ENCODE measurements at places on chromosomes 1 and 21.
A peak's percentile ranks its signal among the peaks of the same experiment; 100 is the strongest.

DNA sequence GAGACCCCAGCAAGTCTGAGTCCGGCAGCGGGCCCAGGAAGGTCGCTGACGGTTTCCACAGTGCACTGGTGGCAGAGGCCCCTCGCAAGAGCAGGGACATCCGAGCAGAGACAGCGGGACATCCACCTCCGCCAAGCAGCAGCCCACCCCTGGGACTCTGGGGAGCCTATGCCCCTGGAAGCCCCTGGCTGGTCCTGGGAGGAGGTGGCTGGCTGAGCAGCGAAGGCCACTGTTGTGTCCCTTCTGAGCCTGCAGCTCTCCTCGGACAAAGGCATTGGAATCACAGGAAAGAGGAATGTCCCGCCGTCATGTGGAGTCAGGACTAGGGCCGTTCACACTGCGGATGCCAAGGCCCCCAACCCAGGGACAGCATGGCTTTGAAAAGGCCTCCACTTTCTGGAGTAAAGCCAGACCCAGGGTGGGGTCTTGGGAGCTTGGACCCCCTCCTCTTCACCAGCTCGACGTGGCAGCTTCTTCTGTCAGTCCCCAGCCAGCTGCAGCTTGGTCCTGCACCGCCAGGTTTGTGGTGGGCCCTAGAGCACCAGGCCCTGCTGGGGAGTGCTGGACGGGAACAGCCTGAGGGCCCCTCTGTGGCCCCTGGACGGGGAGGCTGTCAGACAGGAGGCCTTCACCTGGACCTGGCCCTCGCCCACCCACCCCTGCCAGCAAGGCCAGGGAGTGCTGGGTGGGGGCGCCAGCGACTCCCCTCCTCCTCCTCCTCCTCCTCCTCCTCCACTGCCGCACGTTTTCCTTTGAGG is 1.4 kb downstream of the MEGF6 start:
- no peak for DNase-seq

GRCh38 chr1:93021539-93022134 is 57.4 kb upstream of the MTF2 start:
- peak; percentile 73 for DNase-seq

- no peak for DNase-seq
Observed at GRCh38 chr21:35853321-35854239, 206.7 kb downstream of the SETD4 start.

- DNase-seq: no peak
Observed at GRCh38 chr21:16389643-16390042, 659.9 kb downstream of the USP25 start.

DNA sequence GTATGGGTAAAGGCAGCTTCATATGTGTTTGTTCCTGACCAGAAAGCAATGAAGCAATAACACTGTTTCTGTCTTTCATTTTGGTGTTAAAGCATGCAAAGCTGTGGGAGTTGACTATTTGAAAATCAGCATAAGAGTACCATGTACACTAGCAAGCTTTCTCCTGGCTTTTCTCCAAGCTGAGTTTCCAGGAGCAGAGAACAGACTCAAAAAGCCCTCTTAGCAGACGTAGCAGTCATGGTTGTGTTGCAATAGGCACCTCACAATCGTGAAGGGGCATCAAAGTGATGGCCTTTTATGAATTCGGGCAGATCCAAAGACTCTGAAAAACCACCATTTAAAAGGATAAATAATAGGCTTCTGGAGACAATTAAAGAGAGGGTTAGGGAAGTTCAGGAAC is 159.7 kb downstream of the PTGER3 start:
- DNase-seq: no peak

DNA sequence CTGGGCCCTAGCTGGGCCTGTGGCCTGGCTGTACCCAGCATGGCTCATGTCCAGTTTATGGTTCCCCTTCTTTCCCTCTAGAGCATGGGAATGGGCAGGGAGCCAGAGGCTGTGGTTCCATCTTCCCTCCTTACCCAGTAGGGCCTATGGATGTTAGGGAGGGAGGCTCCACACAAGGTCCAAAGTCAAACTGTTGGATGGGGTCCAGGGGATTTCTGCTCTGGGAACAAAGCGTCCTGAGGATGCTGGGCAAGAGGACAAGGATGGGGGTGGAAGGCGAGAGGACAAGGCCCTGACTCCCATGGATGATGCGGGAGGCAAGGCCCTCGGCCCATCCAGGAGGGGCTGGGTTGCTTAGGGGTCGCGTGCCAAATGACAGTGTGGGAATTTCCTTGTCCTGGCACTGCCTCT is 17.3 kb downstream of the CSF1 start:
- DNase-seq: peak; percentile 96

DNA sequence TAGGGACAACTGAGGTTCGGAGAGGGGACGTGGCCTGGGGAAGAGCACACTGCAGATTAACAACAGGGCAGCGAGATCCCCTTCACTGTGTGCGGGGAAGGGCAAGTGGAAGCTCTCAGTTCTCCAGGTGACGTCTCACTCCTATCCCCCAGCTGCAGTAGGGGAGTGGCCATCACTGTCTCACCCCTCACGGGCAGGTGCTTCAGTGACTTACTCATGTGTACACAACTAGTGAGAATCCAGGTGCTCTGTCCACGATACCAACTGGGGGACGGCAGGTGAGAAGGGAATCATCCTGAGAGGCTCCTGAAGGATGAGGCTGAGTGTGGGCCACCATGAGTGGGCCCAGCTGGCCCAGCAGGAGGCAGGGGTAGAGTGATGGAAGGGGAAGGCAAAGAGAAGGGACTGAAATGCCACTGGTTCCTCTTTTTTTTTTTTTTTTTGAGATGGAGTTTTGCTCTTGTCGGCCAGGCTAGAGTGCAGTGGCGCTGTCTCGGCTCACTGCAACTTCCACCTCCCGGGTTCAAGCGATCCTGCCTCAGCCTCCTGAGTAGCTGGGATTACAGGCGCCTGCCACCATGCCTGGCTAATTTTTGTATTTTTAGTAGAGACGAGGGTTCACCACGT is 25.9 kb downstream of the RHBG start:
- no peak for DNase-seq

DNA sequence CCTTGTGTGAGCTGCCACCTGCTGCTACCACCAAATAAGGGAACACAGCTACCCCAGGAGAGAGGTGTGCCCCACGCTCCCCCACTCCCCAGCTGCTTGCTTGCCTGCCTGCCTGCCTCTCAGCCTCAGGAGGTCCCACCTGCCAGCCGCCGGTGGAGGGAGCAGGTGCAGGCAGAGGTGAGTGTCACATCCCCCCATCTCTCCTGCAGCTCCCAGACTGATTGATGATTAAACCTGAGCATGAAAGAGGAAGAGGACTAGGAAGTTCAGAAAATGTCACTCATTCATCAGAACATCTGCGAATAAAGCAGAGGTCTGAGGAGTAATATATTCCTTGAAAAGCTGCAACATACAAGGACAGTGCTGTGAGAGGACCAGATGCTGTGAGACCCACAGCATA is 58.6 kb upstream of the HIVEP3 start:
- no peak for DNase-seq

DNA sequence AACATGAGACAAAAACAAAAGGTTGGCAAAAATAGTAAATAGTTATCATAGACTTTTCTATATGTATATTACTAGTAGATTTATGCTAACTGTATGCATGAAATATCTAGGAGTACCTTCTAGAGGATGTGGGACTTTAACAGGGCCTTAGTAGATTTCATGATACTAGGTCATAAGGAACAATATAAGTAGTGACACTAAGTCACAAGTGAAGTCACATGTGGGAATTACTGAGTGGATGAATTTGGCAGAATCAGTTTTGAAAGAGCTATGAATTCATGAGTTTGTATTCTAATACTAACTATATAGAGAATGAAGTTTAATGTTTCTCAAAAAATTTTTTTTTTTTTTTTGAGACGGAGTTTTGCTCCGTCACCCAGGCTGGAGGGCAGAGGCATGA is 53.1 kb upstream of the GPR25 start:
- no peak for DNase-seq

- DNase-seq: peak; percentile 18
Observed at GRCh38 chr1:66022904-66023620, 230.4 kb downstream of the PDE4B start.

DNA sequence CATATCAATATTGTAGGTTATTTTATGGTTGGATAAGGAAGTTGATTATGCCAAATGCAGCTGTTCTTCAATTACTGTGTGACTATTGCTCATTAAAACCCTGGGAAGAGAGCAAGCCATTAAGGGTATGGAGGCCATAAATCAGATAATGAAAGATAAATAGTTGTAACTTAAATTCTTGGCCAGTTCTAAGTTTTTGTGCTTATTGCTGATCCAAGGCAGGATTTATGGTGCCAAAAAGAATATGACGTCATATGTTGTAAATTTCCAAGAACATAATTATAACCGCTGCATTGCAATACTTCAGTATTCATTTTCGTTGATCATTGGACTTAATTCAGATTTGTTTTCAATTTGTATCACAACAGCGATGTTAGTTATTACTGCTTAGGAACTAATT is 211.6 kb downstream of the LRRC40 start:
- DNase-seq: no peak

DNA sequence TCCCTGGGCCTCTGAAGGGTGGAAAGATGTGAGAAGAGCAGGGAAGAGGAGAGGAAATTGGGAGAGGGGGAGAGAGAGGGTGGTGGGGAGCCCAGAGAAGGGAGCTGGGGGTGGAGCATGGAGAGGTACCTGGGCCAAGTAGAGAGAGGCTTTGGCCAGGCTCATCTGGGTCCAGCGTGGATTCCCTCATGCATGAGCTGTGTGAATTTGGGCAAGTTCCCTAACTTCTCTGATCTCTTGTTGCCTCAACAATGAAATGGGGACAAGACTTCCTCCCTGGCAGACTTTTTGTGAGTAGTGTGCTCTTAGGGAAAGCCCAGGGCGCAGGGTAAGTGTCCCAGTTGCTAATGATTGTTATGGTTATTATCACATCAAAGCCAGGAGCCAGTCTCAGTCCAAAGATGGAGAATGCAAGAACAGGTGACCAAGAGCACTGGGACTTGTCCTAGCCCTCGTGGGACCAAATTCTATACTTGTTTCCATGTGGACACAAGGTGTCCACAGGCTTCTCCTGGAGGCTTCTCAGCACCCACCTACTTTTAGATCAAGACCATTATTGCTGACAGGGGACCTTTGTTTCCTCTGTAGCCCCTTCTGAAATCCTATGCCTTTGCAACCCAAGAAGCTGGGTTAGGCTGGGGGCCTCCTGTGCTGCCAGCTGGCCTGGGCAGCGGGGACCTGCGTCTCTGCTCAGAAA is 13.9 kb downstream of the IL6R start:
- DNase-seq: no peak

DNA sequence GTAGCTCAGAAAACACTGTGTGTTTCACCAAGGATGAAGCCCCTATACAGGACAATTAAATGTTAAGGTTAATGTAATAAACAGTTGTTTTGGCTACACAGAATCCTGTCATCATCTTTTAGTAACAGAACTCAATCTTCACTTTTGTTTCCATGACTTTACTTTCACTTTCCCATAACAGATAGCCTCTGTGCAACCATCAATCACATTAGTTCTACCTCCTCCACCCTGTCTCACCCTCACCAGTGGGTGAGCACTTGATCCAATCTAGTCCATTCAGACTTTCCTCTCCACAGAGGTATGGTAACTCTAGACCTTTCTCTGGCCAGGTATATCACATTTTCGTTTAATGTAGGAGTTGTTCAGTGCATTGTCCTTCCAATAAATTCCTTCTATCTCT is 1018.5 kb downstream of the ADGRL2 start:
- no peak for DNase-seq

DNA sequence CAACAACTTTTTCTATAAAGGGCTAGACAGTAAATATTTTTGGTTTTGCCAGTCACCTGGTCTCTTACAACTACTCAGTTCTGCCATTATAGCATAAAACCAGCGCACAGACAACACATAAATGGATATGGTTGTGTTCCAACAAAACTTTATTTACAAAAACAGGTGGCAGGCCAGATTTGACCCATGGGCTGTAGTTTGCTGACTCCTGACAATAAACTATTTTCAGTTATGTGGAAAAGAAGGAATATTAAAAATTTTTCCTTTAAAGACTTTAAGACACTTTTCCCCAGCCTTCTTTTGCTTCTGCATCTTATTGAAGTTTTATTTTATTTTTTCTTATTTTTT is 16.0 kb downstream of the EIF2D start:
- no peak for DNase-seq

- no peak for DNase-seq
Observed at GRCh38 chr1:109306832-109307273, at the start of gene MYBPHL. TSS of gene MYBPHL (minus strand) at chr1:109307011. CDS start at chr1:109306991, 20 bp downstream.

DNA sequence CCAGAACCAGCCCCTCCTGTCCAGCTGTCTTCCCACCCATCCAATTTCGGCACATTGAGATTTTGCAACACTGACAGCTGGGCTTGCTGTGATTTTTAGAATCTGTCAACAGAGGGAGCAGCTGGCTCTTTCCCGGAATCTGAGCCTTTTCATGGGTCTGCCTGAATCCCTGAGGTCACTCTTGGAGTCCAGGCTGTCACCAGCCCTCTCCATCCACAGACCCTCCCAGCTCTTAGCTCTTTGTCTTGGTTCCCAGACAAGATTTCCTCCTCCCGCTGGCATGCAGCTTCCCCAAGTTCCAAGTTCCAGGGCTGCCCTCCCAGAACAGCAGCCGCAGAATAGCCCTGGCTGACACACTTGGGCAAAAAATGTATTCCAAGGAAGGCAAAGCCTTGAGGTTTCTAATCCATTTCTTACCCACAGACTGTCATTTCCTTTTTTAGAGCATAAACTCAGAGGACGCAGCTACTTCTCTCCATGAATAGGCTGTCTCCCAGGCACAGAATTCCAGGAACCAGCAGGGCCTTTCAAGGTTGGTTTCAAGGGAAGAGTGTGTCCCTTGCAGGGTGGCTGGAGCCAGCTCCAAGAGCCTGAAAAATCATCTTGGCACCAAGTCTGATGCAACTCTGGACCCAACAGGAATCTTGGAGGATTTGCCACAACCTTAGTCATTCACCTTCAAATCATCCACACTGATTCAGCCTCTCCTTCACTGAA is 7.1 kb upstream of the TMEM61 start:
- peak; percentile 51 for DNase-seq

DNA sequence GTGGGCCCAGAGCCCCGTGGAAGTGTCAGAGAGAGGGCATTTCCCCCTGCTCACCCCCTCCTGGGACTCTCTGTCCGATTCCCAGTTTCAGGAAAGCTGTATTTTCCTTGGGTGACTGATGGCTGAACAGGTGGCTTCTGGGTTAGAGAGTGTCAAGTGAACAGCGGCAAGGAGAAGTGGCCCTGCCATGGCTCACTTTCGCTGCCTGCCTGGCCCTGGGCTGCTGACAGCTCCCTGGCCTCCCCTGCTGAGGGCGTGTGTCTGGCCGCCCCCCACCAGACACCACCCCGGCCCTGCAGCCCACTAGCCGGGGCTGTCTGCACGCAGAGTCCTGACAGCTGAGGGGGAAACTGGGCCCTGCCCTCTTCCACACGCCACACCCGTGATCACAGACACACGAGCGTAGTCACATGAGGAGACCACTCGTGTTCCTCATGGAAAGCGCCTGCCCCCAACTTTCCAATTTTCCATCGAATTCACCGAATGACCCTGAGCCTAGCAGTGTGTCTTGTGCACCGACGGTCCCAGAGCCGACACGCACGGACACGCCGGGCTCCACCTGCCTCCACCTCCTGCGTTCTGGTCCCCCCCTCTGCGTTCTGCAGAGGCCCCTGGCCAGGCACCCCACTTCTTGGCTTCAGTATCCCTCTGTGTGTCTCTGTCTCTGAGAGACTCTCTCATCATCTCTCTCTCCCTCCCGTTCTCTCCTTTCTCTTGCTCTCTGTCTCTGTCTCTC is 60.6 kb upstream of the CASZ1 start:
- no peak for DNase-seq
